Activated CD4-positive, alpha-beta T cell treated with anti-CD3 and anti-CD28 coated beads, Interleukin-2, Interleukin-6, amounts not matched to agents 100 ng/mL and 50 ng/mL, durations not matched to agents 16 hours and 8 hours (primary cell): ENCODE measurements at places on chromosomes 16 and 17.

DNA sequence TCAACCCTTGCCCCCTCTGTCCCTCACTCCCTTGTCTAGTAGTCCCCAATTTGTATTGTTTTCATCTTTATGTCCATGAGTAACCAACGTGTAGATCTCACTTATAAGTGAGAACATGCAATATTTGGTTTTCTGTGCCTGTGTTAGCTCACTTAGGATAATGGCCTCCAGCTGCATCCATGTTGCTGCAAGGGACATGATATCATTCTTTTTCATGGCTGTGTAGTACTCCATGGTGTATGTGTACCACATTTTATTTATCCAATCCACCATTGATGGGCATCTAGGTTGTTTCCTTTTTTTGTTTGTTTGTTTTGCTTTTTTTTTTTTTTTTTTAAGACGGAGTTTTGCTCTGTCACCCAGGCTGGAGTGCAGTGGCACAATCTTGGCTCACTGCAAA, 63.0 kb upstream of the HS3ST4 start:
- DNase-seq = no peak

DNA sequence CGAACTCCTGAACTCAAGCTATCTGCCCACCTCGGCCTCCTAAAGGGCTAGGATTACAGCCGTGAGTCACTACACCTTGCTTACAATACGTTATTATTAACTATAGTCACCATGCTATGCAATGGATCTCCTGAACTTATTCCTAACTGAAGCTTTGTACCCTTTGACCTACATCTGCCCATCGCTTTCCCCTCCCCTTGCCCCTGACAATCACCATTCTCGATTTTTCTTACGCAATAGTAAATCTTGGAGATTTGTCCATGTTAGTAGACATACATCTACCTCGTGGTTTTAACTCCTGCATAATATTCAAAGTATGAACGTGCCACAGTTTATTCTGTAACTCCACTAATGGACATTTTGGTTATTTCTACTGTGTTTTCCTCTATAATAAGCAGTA, 120.6 kb downstream of the NPIPB5 start:
- no peak for DNase-seq

DNA sequence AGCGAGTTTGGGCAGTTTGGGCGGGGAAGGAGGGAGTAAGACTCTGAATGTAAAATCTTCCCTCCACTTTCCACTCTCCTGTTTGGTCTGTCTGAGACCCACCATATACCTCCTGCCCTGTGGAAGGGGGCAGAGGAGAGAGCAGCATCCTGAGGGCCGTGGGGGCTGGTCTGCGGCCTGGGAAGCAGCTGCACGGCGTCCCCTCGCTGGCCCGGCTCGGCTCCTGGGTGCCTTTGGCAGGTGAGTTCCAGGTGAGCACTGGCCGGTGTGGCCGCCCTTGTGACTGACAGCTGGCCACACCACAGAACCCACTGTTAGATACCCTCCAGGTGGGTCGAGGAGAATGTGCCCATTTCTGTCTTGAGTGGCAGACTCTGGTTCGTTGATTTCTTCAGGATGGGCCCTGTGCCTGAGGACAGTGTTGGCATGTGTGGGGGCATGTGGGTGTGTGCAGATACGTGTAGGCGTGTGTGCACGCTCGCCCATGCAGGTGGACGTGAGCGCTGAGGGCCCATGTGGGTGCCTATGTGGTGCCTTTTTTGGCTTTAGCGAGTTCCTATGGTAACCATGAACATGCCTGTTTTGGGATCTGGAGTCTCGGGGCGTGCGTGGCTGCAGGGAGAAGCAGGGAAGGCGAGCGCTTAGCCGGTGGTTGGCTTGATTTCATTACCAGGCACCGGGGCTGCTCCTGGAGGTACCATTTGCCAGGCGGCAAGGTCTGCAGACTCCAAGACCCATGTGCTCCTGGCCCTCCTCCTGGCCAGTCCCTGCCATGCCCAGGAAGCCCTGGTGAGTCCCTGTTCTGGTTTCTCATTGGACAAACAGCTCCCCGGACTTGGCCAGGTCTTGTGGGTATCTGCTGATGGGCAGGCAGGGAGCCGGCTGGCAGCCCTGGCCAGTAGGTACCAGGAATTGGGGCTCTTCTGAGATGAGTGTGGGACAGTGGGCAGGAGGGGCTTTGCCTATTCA, 12.4 kb downstream of the RAP1GAP2 start:
- no peak for DNase-seq

GRCh38 chr17:45824901-45825492, 19.7 kb upstream of the SPPL2C start:
- DNase-seq = no peak

- DNase-seq = no peak
Observed at GRCh38 chr17:48382989-48383388, 47.0 kb downstream of the SKAP1 start.

GRCh38 chr17:48997103-48997826, at the start of gene IGF2BP1:
Gene IGF2BP1, plus strand, starts transcription at chr17:48997385. Its CDS starts 361 bp downstream, at chr17:48997746.
- DNase-seq = peak; percentile 28

- DNase-seq = no peak
Observed at GRCh38 chr16:78931267-78931666, 669.3 kb downstream of the MAF start.

GRCh38 chr16:57962756-57963155, 8.2 kb downstream of the CNGB1 start:
- no peak for DNase-seq

DNA sequence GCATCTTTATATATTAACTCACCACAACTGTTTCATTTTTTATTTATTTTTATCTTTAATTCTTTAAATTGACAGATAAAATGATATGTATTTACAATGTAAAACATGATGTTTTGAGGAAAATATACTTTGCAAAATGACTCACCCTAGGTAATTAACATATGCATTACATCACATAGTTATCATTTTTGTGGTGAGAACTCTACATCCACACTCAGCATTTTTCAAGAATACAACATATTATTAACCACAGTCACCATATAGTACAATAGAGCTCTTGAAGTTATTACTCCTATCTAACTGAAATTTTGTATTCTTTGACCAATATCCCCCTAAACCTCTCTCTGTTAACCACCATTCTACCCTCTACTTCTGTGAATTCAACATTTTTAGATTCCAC, 194.7 kb upstream of the KIF2B start:
- DNase-seq = no peak

DNA sequence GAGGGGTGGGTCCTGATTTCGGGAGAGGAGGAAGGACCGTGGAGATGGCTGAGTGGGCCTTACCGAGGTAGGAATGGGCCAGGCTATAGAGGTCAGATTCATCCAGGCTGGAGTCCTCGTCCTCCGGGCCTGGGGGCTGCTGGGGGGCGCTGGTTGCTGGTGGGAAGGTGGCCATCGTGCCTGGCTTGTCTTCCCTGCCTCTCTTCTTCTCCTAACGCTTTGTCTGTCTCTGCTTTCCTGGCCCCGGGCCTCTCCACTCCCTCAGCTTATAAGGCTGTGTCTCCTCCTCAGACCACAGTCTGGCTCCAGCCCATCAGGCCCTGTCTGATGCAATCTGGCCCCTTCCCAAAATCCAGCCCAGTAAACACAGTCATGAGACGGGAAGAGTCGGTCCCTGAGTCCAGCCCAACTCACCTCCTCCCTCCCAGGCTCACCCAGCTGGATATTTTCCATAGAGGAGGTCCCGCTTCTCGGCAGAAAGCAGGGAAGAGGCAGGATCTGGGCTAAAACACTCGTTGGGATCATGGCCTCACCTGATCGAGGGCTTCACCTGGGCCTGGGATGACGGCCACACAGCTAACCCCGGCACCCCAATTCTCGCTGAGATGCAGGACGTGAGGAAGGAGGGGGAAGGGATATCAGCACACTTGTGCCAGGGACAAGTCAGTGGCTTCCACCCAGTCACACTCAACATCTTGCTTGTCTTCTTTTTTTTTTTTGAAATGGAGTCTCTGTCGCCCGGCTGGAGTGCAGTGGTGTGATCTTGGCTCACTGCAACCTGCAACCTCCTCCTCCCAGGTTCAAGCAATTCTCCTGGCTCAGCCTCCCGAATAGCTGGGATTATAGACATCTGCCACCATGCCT, at the start of gene NUPR1:
Gene NUPR1, minus strand, starts transcription at position 242 of the 864 bp plus-strand sequence. Its CDS starts 67 bp downstream, at position 175.
- DNase-seq = no peak

DNA sequence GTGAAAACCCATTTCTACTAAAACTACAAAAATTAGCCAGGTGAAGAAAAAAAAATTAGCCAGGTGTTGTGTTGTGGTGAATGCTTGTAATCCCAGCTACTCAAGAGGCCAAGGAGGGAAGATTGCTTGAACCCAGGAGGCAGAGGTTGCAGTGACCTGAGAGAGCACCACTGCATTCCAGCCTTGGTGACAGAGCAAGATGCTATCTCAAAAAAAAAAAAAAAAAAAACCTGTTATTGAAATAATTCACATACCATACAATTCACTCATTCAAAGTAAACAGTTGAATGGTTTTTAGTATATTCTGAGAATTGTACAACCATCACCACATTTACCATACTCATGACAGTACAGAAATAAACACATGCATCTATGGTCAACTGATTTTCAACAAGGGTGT, 31.0 kb downstream of the ZNRF1 start:
- DNase-seq = no peak

- DNase-seq = peak; percentile 58
Observed at GRCh38 chr16:10552998-10553491, 27.4 kb downstream of the EMP2 start.

- no peak for DNase-seq
Observed at GRCh38 chr17:13634021-13634420, 32.3 kb upstream of the HS3ST3A1 start.

DNA sequence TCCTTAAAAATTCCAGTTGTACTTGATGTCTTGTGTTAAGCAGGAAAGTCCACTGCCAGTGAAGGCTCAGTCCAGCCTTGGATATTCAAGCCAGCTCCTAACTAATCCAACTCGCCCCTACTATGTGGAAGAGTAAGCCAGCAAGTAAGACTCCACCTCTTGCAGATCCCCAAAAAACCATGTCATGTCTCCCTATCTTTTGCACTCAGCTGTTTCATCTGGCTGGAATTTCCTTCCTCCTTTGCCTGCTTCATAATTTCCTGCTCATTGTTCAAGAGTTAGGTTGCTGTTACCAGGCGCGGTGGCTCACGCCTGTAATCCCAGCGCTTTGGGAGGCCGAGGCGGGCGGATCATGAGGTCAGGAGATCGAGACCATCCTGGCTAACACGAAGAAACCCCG, 37.8 kb downstream of the RBBP6 start:
- DNase-seq = no peak

- DNase-seq = no peak
Observed at GRCh38 chr16:14456793-14457481, 173.1 kb downstream of the PARN start.

DNA sequence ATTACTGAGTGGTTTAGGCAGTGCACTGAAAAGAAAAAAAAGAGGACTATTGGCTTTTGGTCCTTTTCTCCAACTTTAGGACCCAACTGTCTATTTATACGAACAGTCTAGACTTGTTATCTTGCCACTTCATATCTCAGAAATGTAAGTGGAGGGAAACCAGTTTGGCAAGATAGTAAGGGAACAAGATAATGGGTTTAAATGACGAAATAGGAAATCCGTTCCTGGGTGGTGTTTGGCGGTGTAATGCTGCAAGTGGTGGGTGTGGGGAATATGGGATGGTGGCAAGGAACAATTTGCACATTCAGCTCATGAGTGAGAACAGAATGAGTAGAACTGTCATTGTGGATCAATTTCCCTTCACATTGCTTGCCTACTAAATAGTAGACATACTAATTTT, 44.7 kb downstream of the GRB7 start:
- DNase-seq = no peak

DNA sequence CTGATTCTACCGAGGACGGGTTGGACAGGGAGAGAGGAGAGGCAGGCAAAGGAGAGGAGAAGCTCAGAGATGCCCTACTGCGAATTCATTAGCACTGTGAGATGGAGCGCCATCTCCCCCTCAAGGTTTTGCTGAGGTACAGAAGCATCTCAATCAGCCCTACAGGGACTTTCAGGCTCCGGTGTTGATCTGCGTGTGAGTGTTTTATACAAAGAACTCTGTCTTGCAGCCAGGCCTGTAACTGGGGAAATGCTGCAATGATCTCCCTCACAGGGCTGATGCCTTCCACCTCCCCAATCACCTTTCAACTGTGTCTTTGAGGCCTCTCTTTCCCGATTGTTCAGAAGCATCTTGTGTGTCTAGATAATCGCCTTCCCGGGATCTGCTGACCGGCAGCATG, 74.8 kb downstream of the IRX6 start:
- DNase-seq = no peak

GRCh38 chr17:47690121-47690520, 3.8 kb upstream of the TBKBP1 start:
- DNase-seq = peak; percentile 69

DNA sequence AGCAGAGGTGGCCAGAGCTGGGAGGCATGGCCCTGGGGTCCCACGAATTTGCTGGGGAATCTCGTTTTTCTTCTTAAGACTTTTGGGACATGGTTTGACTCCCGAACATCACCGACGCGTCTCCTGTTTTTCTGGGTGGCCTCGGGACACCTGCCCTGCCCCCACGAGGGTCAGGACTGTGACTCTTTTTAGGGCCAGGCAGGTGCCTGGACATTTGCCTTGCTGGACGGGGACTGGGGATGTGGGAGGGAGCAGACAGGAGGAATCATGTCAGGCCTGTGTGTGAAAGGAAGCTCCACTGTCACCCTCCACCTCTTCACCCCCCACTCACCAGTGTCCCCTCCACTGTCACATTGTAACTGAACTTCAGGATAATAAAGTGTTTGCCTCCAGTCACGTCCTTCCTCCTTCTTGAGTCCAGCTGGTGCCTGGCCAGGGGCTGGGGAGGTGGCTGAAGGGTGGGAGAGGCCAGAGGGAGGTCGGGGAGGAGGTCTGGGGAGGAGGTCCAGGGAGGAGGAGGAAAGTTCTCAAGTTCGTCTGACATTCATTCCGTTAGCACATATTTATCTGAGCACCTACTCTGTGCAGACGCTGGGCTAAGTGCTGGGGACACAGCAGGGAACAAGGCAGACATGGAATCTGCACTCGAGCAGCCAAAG, 2.3 kb downstream of the CSF3 start:
- DNase-seq = no peak

GRCh38 chr17:42405963-42406495, 17.0 kb downstream of the CAVIN1 start:
- peak; percentile 87 for DNase-seq

DNA sequence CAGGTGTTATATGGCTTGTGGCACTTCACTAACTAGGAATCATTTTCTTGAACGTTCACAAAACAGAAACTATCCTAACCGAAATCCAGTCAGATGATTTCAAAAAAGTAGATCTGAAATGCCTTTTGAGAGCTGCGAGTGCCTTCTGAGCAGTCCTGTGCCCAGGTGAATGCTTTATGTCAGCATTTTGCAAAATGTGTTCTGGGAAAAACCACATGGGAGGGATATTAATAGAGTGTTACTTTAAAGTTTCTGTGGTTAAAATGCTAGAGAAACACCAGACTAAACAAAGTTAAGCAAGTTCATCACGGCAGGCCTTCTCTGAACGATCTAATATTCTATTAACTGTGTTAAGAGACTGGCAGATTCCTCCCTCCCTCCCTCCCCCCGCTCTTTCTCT, 15.8 kb upstream of the RGS9 start:
- DNase-seq = peak; percentile 81

DNA sequence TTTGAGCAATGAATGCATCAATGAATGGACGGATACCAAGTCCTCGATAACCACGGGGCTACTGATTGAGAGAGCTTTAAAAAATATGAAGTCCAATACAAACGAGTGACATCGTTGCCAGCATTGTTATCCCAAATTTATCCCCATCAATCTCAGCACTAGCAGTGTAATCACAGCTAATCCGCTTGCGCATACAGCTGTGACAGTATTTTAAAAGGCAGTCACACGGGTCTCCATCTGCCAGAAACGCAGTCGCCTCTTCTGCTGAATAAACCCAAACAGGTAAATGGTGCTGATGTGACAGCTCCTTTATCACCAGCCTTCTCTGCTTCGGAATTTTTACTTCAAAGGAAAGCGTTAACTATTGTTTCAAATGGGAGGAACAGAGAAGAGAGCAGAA, 311.1 kb downstream of the XYLT1 start:
- no peak for DNase-seq

GRCh38 chr16:58000706-58001676, at the start of gene USB1:
Gene USB1, plus strand, starts transcription at chr16:58001407. Its CDS starts 77 bp downstream, at chr16:58001484.
- peak; percentile 92 for DNase-seq
